Neuronal stem cell (in vitro differentiated cells): ENCODE measurements at places on chromosomes 1 and 21.

DNA sequence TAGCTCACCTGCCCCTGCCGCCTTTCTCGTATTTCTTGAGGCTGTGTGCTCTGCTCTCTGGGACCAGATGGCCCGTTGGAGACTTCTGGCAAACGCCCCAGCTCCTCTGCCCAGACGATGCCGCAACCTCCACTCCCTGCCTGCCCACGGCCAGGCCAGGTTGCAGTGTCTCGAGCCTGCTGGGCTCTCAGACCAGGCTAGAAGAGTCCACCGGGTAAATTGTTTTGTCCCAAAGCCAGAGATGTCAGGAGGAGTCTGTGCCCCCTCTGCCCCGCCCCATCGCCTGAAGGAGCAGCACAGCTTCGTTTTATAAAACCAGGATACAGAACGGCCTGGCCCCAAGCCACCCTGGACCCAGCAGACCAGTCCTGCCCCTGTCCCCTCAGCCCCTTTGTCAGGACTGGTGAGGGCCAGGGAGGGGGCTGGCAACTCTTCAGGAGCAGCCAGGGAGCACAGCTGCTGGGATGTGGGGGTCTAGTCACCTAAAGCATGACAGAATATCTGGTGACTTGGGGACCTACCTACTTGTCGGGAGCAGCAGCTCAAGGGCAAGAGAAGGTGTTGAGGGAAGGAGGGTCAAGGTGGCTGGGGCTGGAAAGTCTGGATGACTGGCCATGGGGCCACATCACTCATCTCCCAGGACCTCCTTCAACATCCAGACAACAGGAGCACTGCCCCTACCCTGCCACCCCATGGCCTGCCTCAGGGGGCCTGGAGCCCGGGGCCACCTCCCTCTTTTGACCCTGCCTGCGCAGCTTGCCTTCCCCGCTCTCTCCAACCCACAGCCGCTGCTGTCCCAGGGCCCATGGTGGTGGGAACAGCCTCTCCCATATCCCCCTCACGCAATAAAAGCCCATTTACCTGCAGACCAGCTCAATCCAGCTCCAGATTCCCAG, 33.9 kb upstream of the LBR start:
- no peak for DNase-seq

DNA sequence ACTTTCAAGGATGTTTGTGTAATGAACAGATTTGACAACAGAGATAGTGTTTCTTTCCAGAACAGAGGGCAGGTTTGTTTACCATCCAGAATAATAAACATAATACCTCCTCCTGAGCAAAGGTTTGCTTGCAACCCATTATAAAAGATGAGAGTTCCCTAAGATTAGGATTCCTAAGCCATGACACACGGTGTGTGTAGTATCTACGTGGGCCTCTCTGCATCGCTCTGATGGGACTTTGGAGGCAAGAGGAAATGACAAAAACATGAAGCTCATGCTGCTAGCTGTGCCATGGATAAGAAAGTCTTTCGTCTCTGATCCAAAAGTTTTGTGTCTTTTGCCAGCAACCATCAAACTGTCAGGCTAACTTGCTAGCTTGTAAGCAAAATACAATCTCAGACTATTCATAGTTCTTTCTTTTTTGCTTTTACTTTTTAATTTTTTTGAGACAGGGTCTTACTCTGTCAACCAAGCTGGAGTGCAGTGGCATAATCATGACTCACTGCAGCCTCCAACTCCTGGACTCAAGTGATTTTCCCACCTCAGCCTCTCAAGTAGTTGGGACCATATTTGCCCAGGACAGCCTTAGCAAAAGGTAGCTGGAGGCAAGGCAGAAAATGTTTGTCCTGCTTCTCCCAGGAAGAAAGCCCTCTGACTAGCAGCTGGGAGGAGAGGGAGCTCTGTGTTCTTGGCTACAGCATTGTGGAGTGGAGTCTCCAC, 81.1 kb downstream of the LHX4 start:
- no peak for DNase-seq

GRCh38 chr1:20590306-20590777, 1.4 kb downstream of the CDA start:
- no peak for DNase-seq

DNA sequence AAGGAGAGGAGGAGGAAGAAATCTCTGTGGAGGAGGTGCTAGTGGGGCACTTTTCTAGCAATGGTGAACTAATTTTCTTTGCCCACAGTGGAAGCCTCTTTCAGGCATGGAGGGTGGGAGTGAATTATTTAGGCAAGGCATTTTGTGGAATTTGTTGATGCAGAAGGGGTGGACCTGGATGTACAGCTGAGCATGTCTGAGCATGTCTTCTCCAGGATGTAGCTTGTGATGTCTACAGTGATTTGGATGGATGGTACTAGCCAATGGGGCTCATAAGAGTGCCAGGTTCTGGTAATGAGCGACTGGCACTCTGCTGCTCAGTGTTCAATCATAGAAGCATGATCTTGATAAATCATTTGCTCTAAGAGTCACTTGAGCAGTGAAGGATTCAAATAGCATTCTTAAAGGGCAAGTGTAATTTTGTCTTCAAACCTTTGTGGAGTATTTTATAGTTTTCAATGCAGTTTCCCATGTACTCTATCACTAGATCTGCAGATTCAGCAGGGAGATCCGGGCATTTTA, 153.9 kb upstream of the LMO4 start:
- DNase-seq, result no peak

DNA sequence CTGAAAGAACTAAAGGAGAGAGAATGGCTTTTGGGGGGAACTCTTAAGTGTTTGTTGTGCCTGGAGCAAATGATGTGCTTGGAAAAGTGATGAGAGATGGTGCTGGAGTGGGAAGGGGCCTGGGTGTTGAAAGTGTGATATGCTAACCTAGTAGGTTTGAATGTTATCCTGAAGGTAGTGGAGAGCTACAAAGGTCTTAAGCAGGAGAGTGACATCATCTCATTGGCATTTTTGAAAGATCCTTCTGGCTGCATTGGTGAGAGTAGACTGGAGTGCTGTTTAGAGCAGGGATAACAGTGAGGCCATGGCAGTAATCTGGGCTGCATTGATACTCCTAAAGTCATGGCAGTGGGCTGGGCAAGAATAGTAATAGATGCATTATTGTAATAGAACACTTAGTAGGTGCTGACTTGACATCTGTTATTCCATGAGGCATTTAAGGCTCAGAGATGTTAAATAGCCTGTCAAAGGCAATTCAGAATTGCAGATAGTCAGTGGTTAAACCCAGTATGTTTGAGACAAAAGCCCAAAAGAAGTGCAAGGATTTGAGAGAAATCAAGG, 44.5 kb downstream of the MDM4 start:
- DNase-seq, result no peak

- DNase-seq, result no peak
Measured at GRCh38 chr1:230752407-230752806, 5.2 kb downstream of the CAPN9 start.

GRCh38 chr1:55723001-55723400, 507.8 kb upstream of the USP24 start:
- DNase-seq, result no peak

DNA sequence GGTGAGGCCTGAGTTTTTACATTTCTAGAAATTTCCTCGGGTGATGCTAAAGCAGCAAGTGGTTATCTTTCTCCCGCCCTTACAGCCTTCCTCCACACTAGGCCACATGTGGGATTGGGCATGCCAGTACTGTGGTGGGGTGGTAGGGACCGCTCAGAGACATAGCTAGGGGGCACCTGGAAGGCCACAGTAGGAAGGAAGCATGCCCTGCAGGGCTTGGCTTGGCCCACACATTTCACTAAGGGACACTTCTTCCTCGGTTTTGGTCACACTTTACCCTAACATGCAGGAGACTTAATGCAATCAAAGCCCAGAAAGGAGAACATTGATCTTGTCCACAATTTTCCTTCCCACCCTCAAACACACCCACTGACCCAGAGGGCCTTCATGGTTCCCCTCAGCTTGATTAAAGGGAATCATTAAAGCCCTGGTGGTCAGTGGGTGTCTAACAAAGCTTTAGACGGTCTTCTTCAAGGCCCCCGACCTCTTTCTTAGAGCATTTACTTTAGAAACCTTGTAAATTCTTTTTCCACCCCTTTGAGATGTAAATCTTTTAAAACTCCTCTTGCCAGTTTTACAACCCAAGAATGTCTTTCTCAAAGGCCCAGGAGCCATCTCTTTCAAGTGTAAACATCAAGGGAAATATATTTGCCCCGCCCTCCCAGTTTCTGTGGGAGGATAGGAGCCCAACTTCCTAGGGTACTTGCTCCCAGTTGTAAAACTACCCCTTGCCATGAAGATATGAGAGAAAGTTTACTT, 246.4 kb upstream of the PTBP2 start:
- DNase-seq, result no peak

- no peak for DNase-seq
Measured at GRCh38 chr1:186965847-186966246, 137.1 kb downstream of the PLA2G4A start.

- DNase-seq, result no peak
Measured at GRCh38 chr1:223233410-223234169, 90.5 kb upstream of the TLR5 start.

DNA sequence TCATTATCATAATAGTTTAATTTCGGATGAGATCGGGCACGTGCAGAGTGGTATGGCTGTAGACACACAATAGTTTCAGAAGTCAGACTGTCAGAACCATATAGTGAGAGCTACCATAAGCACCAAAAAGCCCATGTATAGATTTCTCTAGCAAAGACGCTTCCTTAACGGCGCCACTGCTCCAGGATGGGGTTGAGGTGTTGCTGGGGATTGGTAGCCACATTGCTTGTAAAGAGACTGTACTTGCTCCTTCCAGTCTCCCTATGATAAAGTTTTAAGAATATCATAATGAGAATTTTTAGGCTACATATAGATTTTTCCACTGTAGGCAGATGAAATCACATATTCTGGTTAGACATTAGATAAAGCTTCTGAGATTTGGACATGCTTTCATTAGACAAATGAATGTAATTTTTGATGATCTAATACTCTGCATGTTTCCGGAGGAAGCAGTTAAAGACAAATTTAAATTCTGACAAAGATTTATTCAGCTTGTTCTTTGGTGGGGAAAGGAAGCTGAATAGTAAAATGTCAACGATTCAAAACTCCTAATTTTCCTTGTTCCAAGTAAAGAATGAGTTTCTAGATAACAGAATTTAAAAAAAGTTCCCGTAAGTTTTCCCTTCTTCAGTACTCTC, 77.7 kb downstream of the MAP3K7CL start:
- DNase-seq, result no peak

- DNase-seq, result no peak
Measured at GRCh38 chr1:72568113-72568512, 285.8 kb upstream of the NEGR1 start.

DNA sequence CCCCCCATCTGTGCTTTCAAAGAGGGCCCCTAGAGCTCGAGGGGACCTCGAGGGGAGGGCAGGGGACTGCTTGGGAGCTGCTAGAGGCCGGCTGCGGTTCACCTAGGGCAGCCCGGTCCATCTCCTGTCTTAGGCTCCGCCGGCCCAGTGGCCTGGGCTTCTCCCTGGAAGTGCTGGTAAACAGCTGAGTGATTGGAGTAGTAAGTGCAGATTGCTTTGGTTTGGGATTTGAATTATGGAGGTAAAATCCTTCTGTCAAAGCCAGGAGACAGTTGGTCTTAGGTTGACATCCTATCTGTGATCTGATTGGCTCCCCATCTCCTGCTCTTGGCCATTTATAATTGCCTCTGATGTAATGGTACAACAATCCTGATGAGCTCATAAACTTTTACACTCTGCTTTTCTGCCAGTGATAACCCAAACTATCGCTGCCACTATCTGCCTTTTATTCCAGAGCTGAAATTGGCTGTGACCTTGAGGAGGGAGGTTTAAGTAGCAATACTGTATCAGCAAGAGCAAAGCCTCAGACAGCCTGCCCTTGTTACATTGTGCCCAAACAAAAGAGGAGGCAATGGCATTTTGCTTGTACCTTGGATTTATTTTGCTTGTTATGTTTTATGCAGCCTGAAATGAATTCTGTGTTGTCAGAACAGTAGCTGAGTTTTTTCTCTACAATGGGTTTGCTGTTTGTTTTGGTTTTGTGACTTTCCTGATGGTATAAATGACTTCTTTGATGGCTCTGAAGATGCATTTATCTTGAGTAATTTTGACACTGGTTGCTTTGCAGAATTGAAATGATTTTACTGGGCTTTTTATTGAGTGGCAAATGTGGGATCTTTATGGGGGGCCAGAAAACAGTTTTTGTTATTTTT, 2.4 kb downstream of the ARID1A start:
- DNase-seq, result no peak

DNA sequence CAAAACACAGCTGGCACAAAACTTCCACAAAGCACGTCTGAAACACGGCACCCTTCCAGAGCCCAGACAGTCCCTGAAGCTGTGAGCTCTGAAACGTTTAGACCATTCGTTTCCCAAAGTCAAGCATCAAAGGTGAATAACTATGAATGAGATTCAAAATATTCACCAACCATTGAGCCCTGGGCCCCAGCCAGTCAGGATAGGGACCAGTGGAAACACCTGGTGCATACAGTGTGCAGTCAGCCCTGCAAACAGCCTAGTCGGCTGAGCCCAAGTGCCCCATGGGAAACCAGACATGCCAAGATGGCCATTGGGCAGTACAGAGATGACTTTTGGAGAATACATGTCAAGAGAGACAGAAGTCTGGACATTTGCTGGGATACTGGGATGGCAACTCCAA, 90.4 kb upstream of the EDN2 start:
- DNase-seq, result no peak

DNA sequence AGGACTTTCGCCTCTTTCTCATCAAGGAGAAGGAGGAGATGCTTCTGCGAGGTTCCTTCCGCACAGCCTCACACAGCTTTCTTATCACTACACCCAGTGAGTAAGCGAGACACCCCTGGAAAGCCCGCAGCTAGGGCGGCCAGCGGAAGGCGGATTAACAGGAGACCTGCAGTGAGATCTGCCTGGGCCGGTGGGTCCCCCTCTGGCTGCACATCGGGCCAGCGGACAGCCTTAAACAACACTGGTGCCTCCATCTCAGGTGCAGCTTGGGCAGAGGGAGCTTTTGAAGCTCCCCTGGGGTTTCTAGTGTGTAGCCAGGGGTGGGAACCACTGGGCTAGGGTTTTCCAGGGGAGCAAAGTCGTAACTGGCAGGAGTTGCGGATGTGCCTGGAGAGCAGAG, 17.5 kb upstream of the MTARC1 start:
- DNase-seq, result no peak

- DNase-seq, result no peak
Measured at GRCh38 chr1:67376381-67376780, 53.8 kb downstream of the SERBP1 start.

DNA sequence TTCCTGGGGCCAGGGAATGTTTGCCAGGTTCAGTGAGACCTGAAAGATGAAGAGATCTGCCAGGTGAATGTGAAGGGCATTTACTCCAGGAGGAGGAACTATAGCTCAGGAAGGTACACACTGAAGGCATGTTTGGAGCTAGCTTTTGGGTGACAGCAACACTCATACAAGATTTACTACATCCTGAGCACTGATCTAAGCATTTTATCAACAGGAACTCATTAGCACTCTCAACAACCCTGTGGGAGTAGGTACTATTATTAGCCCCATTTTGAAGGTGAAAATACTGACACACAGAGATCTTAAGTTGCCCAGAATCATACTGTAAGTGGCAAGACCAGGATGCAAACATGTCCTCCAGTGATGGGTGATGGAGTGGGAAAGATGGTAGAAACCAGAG, 6.7 kb downstream of the GADD45A start:
- DNase-seq, result no peak

GRCh38 chr1:37250371-37250770, 216.1 kb upstream of the GRIK3 start:
- no peak for DNase-seq

GRCh38 chr1:103941086-103941485, 191.4 kb downstream of the AMY1C start:
- no peak for DNase-seq
